Kidney glomerular epithelial cell (primary cell): ENCODE measurements at places on chromosomes 6 and 20.
A peak's percentile ranks its signal among the peaks of the same experiment; 100 is the strongest.

GRCh38 chr6:116783852-116784251, 18.3 kb upstream of the FAM162B start:
- DNase-seq = no peak

- DNase-seq = no peak
Measured at GRCh38 chr6:166203641-166204222, 36.1 kb upstream of the TBXT start.

DNA sequence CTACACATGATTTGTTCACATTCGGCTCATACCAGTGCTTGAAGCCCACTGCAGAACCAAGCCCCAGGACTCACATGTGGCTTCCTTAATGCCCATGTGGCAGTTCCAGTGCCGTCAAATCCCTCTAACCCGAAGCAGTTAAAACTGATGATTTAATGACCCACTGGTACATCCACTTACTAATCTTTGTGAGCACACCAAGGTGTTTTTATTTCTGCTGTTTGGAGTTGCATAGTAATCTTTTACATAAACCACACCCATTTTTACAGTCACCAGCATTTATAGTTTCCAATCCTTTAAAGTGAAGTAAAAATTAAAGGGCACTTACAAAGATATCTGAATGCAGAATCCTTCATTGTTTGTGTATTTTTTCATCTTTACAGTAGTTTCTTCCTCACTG, 232.0 kb downstream of the ANKRD60 start:
- no peak for DNase-seq

- no peak for DNase-seq
Measured at GRCh38 chr20:11700831-11701230, 216.9 kb upstream of the BTBD3 start.

DNA sequence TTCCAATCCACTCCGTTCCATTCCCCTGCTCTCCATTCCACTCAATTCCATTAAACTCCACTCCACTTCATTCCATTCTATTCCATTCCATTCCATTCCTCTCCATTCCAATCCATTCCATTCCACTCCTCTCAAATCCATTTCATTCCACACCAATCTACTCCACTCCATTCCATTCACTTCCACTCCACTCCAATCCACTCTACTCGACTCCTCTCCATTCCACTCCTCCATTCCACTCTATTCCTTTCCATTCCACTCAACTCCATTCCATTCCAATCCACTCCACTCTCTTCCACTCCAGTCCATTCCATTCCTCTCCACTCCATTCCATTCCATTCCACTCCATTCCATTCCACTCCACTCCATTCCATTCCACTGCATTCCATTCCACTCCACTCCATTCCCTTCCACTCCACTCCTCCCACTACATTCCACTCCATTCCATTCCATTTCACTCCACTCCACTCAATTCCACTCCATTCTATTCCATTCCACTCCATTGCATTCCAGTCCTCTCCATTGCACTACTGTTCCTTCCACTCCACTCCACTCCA, 22.6 kb upstream of the DEFB125 start:
- no peak for DNase-seq

GRCh38 chr20:926670-927069, 10.5 kb upstream of the ANGPT4 start:
- DNase-seq = no peak

GRCh38 chr6:100719883-100720682, 161.0 kb downstream of the ASCC3 start:
- peak; percentile 1 for DNase-seq
